ENCODE measurements at places on chromosomes 6 and 20. TPM values are rescaled to one million over a fixed set of nuclear protein-coding genes. Genes with fewer than 3 reads are reported as not detected.

DNA sequence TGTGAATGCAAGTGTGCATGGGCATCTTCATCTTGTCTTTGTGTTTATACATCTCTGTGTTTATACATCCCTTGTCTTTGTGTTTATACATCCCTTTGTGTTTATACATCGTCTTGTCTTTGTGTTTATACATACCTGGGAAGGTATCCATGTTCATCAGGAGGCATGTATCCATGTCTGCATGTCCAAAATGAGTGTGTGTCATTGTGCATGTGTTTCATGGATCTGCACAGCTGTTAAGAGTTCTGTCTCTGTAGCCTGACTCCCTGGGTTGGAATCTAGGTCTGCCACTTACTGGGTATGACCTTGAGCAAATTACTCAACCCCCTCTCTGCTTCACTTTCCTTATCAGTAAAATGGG is 50.1 kb upstream of the SIRPA start:
- peaks cover 97% of the 10 kb centered on the region for H3K4me1 ChIP-seq
- peak overlapping the region; percentile 53 for H3K27ac ChIP-seq
- H3K4me3 ChIP-seq, result peak overlapping the region; percentile 22
- no peaks in the 10 kb centered on the region for H3K27me3 ChIP-seq
- DNase-seq, result no peak
- H3K36me3 ChIP-seq, result no peaks in the 10 kb centered on the region

- DNase-seq, result no peak
- peaks cover 27% of the 10 kb centered on the region for H3K4me1 ChIP-seq
- H3K27ac ChIP-seq, result no peak overlapping the region
- H3K36me3 ChIP-seq, result no peaks in the 10 kb centered on the region
- no peaks in the 10 kb centered on the region for H3K27me3 ChIP-seq
These were observed 11.1 kb downstream of the ADTRP start for GRCh38 chr6:11767458-11767857.

- H3K27ac ChIP-seq, result no peak overlapping the region
- H3K4me3 ChIP-seq, result no peak overlapping the region
- no peaks in the 10 kb centered on the region for H3K36me3 ChIP-seq
- no peak for DNase-seq
These were observed 7.2 kb upstream of the ABCC10 start for GRCh38 chr6:43420012-43420709.

DNA sequence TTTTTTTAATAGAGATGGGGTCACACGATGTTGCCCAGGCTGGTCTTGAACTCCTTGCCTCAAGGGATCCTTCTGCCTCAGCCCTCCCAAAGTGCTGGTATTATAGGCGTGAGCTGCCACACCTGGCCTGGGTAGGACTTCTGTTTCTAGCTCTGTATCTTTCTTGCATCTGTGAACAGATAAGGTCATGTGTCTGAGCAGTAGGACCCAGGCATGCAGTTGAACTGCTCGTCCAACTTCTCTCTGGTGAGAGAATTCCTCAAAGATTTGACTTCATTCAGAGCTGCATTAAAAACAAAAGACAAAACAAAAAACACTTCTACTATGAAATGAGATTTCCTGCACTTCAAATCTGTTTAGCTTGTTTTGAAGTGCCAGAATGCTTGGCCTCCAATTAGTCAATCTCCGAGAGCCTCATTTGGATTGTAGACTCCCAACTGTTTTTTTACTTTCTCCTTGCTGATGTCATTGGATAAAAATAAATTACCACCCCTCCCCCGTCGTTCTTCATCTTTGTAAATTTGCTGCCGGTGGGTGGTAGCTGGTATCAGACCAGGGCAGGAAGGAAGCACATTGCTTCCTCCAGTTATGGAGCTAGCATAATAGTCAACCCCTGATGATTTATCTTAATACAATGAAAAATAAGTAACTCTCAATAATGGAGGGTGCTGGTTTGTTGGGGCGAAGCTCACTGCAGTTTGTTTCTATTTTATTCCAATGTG is 17.6 kb downstream of the CD109 start:
- H3K27ac ChIP-seq, result no peak overlapping the region
- no peaks in the 10 kb centered on the region for H3K36me3 ChIP-seq
- no peak for DNase-seq
- no peaks in the 10 kb centered on the region for H3K27me3 ChIP-seq
- peaks cover 15% of the 10 kb centered on the region for H3K4me1 ChIP-seq
- peak overlapping the region; percentile 28 for H3K4me3 ChIP-seq

- no peaks in the 10 kb centered on the region for H3K27me3 ChIP-seq
- peak overlapping the region; percentile 98 for H3K4me3 ChIP-seq
- H3K27ac ChIP-seq, result peak overlapping the region; percentile 98
- DNase-seq, result peak; percentile 69
These were observed 2.0 kb downstream of the ATXN1 start for GRCh38 chr6:16759181-16759645.

DNA sequence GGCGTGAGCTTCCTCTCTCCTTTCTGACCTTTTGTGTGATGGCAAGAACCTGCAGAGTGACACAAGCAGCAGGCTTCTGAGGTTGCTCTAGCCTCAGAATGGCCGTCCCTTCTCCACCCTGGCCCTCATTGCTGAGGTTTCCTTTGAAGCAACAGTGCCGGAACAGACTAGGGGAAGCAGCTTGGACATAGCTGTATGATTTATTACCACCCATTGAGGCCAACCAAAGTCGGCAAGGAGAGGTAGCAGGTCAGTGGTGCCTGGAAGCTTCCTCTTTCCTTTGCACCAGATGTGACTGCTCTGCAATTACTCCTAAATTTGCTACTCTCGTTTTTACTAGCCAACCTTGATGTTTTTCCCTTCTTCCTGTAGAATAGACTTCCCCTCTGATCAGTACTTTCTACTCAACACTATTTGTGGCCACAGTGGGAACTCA is 31.4 kb downstream of the PTPN1 start:
- H3K27me3 ChIP-seq, result no peaks in the 10 kb centered on the region
- H3K4me3 ChIP-seq, result no peak overlapping the region
- H3K36me3 ChIP-seq, result no peaks in the 10 kb centered on the region
- peak; percentile 50 for DNase-seq
- peak overlapping the region; percentile 44 for H3K27ac ChIP-seq
- peaks cover 77% of the 10 kb centered on the region for H3K4me1 ChIP-seq

GRCh38 chr6:148738946-148739821 is 7.6 kb upstream of the UST start:
- no peak overlapping the region for H3K27ac ChIP-seq
- H3K4me1 ChIP-seq, result peaks cover 7% of the 10 kb centered on the region
- peaks cover 7% of the 10 kb centered on the region for H3K27me3 ChIP-seq

- no peaks in the 10 kb centered on the region for H3K36me3 ChIP-seq
- H3K27me3 ChIP-seq, result no peaks in the 10 kb centered on the region
- no peak overlapping the region for H3K27ac ChIP-seq
- H3K4me1 ChIP-seq, result no peaks in the 10 kb centered on the region
- no peak overlapping the region for H3K4me3 ChIP-seq
These were observed 161.0 kb downstream of the KHDC1L start for GRCh38 chr6:73064266-73064665.

GRCh38 chr6:50816947-50817645 is 1.6 kb upstream of the TFAP2B start:
- H3K27ac ChIP-seq, result no peak overlapping the region
- peaks cover 5% of the 10 kb centered on the region for H3K4me1 ChIP-seq
- no peak for DNase-seq
- peaks cover 75% of the 10 kb centered on the region for H3K27me3 ChIP-seq

- DNase-seq, result peak; percentile 93
- H3K4me1 ChIP-seq, result peaks cover 4% of the 10 kb centered on the region
- no peak overlapping the region for H3K4me3 ChIP-seq
- no peaks in the 10 kb centered on the region for H3K36me3 ChIP-seq
- H3K27me3 ChIP-seq, result no peaks in the 10 kb centered on the region
- H3K27ac ChIP-seq, result no peak overlapping the region
These were observed 151.0 kb upstream of the HEY2 start for GRCh38 chr6:125598422-125598821.

DNA sequence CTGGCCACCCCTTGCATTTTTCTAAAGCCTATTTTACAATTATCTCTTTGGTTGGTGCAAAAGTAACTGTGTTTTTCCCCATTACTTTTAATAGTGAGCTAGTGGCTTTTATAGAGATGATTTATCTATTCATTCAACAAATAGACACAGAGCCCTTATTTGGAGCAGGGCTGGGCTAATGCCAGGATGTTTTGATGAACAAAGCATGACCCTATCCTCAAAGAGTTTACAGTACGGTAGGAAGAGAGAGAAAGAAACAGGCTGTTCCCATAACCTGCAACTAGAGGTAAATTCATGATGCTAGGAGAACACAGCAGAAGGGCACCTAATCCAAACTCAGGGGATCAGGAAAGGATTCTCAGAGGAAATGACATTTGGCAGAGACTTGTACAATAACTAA is 37.3 kb upstream of the UST start:
- no peak overlapping the region for H3K4me3 ChIP-seq
- no peaks in the 10 kb centered on the region for H3K27me3 ChIP-seq
- no peaks in the 10 kb centered on the region for H3K4me1 ChIP-seq

DNA sequence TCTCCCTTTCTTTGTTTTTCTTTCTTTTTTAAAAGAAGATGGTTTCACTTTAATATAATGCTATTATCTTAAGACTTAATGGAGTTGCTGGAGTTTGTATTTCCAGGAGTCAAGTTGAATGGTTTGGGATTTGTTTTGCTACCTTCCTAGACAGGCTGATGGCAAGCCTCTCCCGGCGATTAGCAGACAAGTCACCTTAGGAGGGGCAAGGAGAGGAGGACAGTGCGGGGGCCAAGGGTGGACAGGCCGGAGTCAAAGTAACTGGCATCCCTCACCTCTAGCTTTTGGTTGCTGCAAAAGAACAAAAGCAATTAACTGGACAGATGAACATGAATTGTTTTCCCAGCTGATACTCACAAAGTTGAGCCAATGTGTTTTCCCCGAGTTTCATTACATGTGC is 57.1 kb downstream of the GMPR start:
- H3K27ac ChIP-seq, result no peak overlapping the region
- DNase-seq, result no peak
- no peaks in the 10 kb centered on the region for H3K36me3 ChIP-seq
- H3K4me1 ChIP-seq, result no peaks in the 10 kb centered on the region
- no peak overlapping the region for H3K4me3 ChIP-seq

DNA sequence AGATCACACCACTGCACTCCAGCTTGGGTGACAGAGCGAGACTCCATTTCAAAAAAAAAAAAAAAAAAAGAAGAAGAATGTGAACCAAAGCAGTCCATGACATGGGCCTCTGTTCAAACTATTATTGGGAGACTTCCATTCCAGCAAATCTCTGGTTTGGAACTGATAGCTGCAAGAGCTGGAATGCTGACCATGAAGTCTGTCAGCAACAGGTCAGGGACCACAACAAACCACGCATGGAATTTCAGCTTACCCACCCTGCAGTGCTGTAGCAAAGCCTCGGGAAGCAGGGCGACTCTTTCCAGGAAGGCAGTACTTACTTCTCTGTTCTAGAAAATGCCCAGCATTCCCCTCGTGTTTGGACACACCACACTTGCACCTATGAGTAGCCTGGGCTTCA is 34.1 kb upstream of the TBC1D7 start:
- no peak overlapping the region for H3K27ac ChIP-seq
- DNase-seq, result no peak
- peaks cover 10% of the 10 kb centered on the region for H3K36me3 ChIP-seq
- H3K4me3 ChIP-seq, result no peak overlapping the region

GRCh38 chr20:12177657-12178293 is 260.1 kb downstream of the BTBD3 start:
- no peak overlapping the region for H3K27ac ChIP-seq
- H3K36me3 ChIP-seq, result no peaks in the 10 kb centered on the region
- DNase-seq, result no peak
- H3K4me1 ChIP-seq, result peaks cover 11% of the 10 kb centered on the region
- H3K4me3 ChIP-seq, result no peak overlapping the region
- H3K27me3 ChIP-seq, result no peaks in the 10 kb centered on the region

- DNase-seq, result no peak
- H3K4me3 ChIP-seq, result no peak overlapping the region
- no peaks in the 10 kb centered on the region for H3K36me3 ChIP-seq
- no peaks in the 10 kb centered on the region for H3K4me1 ChIP-seq
- no peaks in the 10 kb centered on the region for H3K27me3 ChIP-seq
These were observed 72.7 kb downstream of the HDDC2 start for GRCh38 chr6:125228981-125229479.

The MAK gene
- polyA plus RNA-seq, result 1.4 TPM

The NMBR gene
- polyA plus RNA-seq, result not detected

The SLC52A3 gene
- polyA plus RNA-seq, result not detected

The KHDC1L gene
- polyA plus RNA-seq, result not detected

The SCRT2 gene
- polyA plus RNA-seq, result not detected

The ITCH gene
- 13.3 TPM for polyA plus RNA-seq

The FAM83C gene
- not detected for polyA plus RNA-seq
